GM06990 (cell line): ENCODE measurements at places on chromosomes 1 and 21.
A peak's percentile ranks its signal among the peaks of the same experiment; 100 is the strongest.

DNA sequence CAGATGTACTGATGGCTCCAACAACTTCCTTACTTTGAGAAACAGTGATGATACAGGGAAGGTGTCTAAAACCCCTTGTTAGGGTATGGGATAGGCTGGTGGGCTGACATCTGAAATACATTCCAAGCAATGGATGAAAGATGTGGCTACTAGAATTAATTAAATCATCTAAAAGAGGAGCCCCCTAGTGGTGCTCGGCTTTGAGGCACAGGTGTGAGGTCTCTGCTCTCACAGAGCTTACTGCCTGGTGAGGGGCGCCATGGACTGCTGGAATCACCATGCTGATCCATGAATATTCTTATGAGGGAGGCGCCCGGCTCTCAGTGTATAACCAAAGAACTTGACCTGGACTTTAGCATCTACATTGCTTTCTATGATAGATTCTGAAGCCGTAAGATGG, 48.5 kb downstream of the GNG4 start:
- no peak for DNase-seq

DNA sequence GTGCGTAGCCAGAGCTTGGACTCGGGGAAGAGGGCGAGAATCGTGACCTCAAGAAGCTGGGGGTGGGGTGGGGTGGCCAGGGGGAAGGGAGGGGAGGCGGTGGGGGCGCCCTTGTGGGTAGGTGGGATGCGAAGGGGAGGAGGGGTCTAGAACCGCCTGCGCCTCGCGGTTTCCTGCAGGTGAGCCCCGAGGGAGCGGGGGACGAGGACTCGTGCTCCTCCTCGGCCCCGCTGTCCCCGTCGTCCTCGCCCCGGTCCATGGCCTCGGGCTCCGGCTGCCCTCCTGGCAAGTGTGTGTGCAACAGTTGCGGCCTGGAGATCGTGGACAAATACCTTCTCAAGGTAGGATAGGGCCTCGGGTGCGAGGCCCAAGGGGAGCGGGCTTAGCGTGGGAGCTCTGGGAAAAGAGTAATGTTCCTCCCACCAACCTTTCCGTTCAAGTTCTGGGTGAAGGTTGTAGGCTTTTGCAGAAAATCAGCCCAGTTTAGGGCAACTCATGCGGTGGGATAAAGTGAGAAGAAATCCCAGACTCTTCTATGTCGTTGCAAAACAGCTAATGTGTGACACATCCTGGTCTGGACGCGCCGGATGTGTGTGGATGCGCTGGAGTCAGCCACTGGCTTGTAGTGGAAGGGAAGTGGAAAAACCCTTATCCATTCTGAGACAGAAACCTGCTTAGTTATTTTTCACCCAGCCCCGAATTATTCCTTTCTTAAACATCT, 2.9 kb downstream of the LHX8 start:
- DNase-seq = no peak

DNA sequence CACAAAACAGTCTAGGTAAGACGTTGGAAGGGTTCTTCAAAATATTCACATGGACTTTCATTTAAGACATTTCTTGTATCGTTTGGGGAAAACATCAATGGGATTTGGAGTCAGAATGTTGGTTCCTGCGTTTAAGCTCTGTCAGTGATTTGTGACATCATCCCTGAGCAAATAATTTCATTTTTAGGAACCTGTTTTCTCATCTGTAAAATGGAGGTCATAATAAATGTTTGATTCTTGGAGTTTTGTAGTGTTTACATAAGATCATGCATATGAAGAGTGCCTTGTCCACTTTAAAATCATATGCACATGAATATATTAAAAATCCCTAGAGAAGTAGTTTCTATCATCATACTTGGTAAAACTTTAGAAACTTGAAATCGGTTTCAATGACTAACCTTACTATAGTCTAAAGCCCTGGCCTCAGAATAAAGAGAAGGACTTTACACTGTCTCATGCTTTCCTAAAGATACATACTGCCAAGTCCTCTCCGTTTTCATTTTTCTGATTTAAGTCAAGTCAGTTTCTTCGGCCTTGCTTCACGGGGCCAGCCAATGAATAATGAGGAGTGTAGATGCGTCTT, 178.4 kb downstream of the ADSS2 start:
- no peak for DNase-seq

- DNase-seq = no peak
Observed at GRCh38 chr1:85544689-85545215, 35.8 kb upstream of the CCN1 start.

GRCh38 chr1:153493343-153493960, 33.0 kb upstream of the S100A7 start:
- DNase-seq = no peak

GRCh38 chr1:39328586-39329121, 124.2 kb downstream of the MACF1 start:
- no peak for DNase-seq

- peak; percentile 48 for DNase-seq
Observed at GRCh38 chr1:151511636-151512215, 539 bp downstream of the CGN start.

- peak; percentile 80 for DNase-seq
Observed at GRCh38 chr1:16960560-16961296, 19.7 kb downstream of the MFAP2 start.

DNA sequence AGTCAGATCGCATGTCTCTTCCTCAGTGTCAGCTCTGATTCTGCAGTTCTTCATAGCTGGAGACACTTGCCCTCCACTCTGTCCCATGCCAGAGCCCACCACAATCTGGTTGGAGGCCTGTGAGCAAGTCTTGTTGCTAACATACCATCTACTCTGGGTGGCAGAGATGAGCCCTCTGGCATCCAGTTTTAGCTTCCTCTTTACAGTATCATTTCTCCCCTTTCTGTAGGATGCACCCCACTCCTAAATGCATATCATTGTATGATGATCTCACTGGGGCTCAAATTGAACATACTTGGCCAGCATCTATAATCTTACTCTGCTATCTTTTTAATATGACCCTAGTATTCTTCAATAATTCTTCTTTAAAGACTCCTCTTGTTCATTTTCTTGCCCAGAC, 16.9 kb downstream of the PCNX2 start:
- no peak for DNase-seq

DNA sequence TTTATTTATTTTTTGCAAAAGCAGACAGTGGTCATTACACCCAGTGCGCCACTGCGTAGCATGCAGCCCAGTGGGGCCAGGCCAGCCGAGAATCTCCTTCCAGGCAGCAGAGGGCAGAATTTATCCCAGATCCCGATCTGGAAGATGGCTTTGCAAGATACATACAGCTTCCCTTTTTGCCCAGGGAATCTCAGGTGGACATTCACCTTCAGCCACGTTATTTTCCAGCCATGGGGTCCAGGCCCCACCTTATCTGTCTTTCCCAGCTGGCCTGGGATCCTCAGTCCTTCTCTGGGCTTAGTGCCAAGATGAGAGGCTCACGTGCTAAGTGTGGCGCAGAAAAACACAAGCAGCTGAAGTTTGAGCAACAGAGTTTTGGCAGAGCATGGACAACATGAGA, 123.6 kb downstream of the AJAP1 start:
- no peak for DNase-seq

DNA sequence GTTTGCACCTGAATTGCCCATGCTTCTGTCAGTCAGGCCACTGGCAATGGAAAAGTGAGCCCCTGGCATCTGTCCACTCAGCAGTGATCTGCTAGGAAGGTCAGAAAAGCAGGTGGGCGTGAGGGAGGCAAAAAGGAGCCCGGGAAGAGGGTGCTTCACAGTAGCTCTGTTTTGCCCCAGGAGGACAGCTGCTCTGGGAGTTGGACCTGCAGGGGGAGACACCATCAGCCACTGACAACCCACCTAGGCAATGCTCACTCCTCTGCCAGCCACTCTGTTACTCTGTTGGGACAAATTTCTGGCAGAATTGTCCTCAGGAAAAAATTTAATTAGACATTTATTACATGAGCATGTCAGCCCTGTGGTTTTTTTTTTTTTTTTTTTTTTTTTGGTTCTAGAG, 146.4 kb downstream of the LRIG2 start:
- no peak for DNase-seq

- DNase-seq = no peak
Observed at GRCh38 chr1:2130871-2131289, 63.7 kb downstream of the FAAP20 start.

- DNase-seq = no peak
Observed at GRCh38 chr1:183733715-183734114, 71.2 kb upstream of the RGL1 start.

DNA sequence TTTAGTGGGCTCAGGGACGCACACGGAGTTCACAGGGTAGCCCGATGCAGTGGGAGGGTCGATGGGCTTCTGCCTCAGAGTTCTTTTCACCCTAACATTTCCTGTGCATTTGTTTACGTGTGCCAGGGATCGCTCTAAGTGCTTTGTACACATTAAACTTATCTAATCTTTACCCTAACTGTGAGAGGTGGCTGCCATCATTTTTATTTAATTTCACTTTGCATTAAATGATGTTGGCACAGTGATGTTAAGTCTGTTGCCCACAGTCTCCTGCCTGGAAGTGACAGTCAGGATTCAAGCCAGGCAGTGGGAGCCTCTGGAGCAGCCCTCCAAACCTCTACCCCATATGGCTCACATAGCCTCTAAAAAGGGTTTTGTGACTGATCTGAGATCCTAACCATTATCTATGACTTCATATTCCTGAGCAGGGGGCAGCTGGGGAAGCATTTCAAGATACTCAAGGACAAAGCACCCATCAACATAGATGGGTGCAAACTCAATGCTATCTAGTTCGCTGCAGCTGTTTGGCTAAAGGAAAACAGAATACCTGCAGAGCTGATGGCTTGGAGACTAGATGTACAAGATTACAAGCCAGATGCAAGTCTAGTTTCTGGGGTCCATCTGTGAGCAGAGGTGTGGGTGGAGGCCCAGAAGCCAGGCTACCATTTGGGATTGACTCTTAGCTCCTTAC, 303.8 kb downstream of the DISC1 start:
- DNase-seq = no peak

- DNase-seq = no peak
Observed at GRCh38 chr1:241648159-241648558, 3.9 kb upstream of the WDR64 start.

- no peak for DNase-seq
Observed at GRCh38 chr1:18802231-18802630, 57.2 kb downstream of the TAS1R2 start.

DNA sequence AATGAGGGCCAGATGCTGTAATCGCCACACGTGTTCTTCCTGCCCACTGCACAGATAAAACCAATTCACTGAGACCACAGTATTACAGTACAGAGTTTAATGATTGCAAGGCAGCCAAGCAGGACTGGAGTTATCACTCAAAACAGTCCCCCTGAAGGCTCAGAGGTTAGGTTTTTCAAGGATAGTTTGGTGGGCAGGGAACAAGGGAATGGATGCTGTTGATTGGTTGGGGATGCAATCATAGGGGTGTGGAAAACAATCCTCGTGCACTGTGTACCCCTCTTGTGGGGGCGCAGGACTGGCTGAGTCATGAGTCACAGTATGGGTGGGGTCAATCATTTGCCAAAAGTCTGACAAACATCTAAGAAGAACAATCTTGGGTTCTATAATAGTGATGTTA, 12.4 kb upstream of the USP1 start:
- no peak for DNase-seq

GRCh38 chr1:205449750-205450443, 5.9 kb downstream of the BLACAT1 start:
- no peak for DNase-seq

- DNase-seq = no peak
Observed at GRCh38 chr1:176557543-176558258, 94.7 kb downstream of the PAPPA2 start.

GRCh38 chr21:44449473-44450363, 5.6 kb upstream of the LRRC3 start:
- DNase-seq = no peak

- DNase-seq = no peak
Observed at GRCh38 chr1:51924455-51924854, 45.9 kb upstream of the NRDC start.

GRCh38 chr1:1039145-1039910, 19.4 kb downstream of the AGRN start:
- no peak for DNase-seq

- DNase-seq = no peak
Observed at GRCh38 chr1:10019561-10019960, 13.2 kb upstream of the UBE4B start.

- DNase-seq = no peak
Observed at GRCh38 chr1:156259805-156260204, 11.9 kb upstream of the PAQR6 start.

DNA sequence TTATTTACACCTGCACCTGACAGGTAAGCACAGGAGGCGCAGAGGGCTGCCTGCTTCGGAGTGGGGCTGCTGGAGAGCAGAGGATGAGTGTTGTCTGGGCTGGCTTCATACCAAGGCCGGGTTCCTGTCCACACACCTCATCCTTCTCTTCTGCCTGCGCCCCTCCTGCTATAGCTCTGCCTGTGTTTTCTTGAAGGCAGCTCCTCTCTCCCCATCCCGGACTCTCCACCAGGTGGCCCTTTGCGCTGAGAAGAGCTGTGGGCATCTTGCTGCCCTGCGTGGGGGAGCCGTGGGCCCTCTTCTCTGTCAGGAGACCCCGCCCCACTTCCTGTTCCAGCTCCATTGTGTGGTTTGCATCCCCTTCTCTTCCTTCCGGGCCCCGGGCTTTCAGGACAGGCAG, 35.0 kb downstream of the ARHGEF10L start:
- no peak for DNase-seq

DNA sequence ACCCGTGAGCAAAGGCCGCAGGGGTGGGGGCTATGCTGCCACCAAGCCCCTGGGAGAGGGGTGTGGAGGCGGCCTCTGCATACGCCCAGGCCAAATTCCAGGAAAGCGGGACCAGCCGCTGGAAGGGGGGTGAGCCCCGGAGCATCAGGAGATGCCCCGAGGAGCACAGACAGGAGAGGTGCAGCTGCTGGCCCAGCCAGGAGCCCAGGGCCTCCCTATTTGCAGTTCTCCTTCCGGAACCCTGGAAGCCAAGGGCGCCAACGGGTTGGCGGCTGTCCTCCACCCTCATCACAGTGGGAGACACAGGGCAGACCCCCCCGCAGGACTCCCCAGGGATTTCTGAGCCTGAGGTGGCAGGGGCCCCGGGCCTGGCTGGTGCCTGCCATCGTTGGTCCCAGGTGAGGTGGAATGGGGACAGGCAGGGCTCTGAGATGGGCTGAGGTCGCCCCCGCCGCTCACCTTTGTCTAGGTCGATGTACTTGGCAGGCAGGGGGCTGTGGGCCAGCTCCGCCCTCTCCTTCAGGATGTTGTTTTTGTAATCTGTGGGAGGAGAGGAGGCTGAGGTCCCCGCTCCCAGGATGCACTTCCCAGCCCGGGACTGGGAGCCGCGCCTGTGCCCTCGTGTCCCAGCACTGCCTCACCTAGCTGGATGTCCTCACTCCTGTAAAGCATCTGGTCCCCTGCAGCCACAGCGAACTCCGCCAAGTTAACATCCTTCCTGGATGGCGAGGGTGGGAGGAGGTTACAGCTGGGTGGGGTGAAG, 4.4 kb upstream of the DVL1 start:
- no peak for DNase-seq

GRCh38 chr21:34186109-34186719, 112.8 kb downstream of the MRPS6 start:
- DNase-seq = no peak

GRCh38 chr1:29460694-29461093, 224.4 kb downstream of the PTPRU start:
- DNase-seq = no peak

DNA sequence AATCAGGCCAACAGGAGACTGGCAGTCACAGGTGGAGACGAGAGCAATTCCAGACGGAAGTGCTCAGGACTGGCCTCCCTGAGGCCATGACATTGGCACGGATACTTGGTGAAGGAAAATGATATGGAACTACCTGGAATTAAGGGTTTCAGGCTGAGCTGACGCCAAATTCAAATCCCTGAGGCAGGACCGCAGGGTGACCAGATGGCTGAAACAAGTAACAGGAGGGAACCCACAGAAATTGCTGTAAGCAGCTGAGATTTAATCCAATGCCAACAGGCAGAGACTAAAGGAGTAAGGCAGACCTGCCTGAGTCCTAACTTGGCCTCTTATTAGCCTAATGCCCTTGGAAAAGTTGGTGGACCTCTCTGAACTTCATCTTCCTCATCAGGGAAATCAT, 76.2 kb downstream of the ERG start:
- DNase-seq = no peak
